ENCODE measurements at places on chromosomes 4 and X.

- no peak for DNase-seq
Measured at GRCh38 chrX:136714626-136715599, 65.8 kb downstream of the ARHGEF6 start.

DNA sequence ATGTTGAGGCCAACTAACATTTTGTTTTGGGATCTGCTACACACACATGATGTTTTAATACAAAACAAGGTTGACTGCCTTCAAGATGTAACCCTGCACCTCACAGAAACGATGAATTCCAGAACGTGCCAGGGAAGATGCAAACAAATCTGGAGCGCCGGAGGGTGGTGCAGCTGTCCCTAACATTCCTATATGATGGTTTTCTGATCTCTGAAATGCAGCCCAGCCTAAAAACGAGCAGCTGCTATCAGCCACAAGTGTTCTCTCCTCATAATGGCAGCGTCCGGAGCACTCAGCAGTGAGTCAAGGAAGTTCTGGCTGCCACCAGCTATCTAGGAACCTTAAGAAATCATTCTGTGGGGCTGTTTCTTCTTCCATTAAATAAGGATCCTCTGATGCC, 333.4 kb downstream of the NR3C2 start:
- no peak for DNase-seq

- no peak for DNase-seq
Measured at GRCh38 chr4:42237451-42237850, 85.0 kb upstream of the BEND4 start.

DNA sequence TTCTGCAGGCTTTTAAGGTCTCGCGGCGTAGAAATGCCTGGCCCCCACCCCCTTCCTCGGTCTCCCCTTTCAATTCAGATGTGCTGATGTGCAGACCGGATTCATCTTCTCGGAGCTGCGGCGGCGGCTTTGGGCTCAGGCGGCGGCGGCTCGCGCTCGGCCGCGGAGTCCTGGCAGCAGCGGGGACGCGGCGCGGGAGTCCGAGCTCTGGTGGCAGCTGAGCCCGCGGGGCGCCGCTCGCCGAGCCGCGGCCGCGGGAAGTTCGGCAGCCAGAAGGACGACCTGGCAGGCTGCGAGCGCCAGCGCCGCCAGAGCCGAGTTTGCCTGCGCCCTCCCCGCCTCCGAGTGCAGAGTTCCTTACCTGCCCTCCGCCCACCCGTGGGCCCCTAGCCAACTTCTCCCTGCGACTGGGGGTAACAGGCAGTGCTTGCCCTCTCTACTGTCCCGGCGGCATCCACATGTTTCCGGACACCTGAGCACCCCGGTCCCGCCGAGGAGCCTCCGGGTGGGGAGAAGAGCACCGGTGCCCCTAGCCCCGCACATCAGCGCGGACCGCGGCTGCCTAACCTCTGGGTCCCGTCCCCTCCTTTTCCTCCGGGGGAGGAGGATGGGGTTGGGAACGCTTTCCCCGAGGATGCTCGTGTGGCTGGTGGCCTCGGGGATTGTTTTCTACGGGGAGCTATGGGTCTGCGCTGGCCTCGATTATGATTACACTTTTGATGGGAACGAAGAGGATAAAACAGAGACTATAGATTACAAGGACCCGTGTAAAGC, 448 bp downstream of the TLL1 start:
- DNase-seq = peak; percentile 28

DNA sequence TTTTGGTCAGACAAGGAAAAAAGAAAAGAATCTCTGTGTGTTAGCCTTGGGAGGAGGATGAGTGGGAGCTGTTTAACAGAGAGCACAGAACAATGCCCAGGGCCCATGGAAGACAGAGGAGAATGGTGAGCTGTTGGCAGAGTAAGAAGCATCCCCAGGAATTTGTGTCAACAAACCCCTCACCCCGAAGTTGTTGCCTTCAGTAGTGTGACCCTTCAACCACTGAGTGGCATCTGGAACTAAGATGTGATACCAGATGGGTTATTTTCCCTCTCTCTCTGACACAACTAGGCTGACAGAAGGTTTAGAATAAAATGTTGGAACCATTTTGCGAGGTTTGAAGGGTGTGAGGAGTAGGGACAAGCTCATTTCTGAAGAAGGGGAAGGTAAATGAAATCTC, 25.1 kb downstream of the IGSF1 start:
- DNase-seq = no peak

Measured in heart left ventricle (tissue), 16 donors.